ENCODE measurements at places on chromosomes 16 and 17.

DNA sequence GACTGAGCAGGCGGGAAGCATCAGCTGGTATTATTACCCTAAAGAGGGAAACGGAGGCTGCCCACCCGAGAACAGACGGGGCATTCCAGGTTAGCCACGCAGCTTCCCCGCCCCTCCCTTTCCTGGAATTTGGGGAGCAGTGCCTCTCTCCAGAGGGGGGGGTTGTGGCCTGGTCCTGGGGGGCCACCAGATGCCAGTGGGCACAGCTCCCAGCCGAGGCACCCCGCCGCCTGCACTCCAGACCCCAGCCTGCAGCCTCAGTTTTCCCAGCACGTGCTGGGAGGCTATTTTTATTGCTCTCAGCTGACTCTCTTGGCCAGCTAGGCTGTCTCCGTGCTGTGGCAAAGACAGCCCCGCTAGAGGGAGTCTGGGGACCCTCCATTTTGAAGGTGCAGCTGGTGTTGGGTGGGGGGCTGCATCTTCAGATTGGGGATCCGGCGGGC lies 62.7 kb upstream of the GSE1 start:
- DNase-seq, result no peak

DNA sequence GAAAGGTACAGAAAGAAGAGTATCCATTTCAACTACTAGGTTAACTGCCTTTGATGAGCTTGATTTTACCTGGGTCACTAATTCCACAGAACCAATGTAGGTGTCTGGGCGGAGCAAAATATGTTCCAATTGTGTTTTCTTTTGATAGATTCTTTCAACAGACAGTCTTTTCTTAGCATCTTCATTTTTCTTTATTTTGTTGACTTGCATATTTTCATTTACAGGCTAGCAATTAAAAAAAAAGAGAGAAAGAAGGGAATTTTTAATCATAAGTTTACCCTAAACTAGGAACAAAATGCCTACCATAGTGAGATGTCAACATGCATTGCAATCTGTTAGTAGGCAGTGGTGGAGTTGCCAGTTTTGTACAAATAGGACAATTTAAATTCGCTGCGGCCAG lies 1.0 kb downstream of the TOP2A start:
- no peak for DNase-seq

GRCh38 chr16:50688083-50688482 lies 5.3 kb upstream of the NOD2 start:
- no peak for DNase-seq

DNA sequence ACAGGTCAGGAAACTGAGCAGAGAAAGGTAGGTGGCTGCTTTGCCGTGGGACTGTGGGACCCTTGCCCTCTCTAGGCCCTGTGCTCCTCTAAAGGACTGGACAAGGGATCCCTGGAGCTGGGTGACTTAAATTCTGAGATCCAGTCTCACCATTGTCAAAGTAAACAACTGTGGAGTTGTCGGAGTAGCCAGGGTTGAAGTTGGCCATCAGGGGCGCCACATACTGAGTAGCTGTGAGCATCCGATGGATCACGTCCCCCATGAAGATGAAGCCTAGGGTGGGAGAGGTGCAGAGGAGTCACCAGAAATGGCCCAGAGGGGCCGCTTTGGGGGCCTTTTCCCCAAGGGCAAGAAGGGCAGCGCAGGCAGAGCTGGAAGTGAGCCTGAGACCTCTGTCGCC lies 43.5 kb downstream of the PLXDC1 start:
- DNase-seq, result no peak

GRCh38 chr16:55035029-55035428 lies 104.4 kb downstream of the IRX5 start:
- no peak for DNase-seq

DNA sequence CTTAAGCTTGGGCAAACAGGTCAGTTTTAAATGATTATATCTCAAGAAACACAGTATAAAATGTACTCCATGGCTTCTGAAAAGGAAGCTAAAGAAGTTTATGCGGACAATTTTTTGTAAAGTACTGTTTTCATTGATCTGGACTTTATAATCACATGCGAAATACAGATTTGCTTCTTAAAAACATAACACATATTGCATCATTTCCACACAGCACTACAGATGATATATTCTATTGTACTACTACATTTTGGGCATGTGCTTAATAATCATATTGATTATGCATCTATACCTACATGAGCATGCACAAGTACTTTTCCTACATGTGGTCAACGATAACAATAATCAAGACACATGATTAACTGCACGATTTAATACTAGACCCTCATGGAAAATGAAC lies 22.5 kb downstream of the TRIM37 start:
- DNase-seq, result no peak

DNA sequence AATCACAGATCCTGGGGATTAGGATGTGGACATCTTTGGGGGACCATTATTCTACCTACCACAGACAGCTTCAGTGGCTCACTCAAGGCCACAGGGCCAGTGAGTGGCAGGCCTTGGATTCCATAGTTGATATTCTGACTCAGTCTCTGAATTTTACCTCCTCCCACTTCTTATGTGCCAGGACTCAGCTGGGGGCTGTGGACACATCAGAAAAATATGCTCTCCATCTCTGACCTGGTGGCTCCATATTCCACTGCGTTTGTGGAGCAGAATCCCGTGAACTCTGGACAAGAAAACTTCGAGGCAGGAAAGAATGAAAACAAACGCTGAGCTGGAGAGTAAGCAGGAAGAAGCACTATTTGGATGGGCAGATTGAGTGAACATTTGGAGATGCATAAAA lies 301.8 kb upstream of the MAF start:
- DNase-seq, result no peak

GRCh38 chr16:8632675-8633182 lies 11.2 kb downstream of the METTL22 start:
- no peak for DNase-seq

DNA sequence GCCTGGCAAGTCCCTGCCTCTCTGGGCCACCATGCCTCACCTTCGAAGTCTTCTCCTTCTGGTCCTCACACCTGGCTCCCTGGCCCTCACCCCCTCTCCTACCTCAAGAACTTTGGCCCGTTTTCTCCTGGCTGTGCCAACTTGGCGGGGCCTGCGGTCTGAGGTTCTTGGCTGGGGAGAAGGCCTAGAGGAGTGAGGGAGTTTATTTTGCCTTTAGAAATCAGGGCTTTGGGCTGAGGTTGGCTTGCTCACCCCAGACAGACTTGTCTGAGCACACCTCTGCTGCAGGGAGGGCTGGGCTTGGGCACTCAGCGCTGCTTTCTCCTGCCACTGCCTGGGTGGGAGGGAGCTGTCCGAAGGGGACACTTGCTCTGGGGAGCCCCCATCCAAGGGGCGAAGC lies 23.3 kb upstream of the TAC4 start:
- DNase-seq, result no peak

DNA sequence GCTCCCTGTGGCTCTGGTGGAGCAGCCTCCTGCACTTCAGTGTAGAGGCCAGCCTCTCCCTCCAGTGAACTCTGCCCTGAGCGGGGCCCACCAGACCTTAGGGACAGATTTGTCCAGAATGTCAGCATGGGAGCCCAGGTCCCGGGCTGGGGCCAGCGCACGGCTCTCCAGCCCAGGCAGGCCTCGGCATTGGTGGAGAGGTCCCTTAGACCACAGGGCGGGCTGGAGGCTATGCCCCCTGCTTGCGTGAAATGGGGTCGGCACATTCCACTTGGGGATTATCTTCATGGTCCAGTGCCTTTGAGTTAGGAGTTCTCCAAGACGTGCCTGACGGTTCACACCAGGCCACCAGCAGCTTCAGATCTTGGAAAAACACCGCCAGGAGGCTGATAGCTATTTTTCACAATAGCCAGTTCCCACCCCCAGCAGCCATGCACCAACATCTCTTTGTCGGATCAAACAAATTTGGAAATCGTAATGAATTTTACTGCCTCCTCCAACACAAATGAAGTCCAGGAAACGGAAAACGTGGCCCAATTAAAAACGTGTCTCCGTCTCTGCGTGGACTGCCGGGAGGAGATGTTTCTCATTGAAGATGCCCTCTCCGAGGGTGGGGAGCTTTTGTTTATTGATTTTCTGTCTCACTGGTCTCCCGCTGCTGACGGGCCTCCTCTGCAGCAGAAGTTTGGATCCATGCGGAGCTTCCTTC lies 110.0 kb upstream of the CIBAR2 start:
- no peak for DNase-seq

- DNase-seq, result no peak
These were observed 120.2 kb upstream of the CACNG3 start for GRCh38 chr16:24135624-24136565.

GRCh38 chr17:61678339-61678738 lies 87.3 kb upstream of the NACA2 start:
- DNase-seq, result no peak

GRCh38 chr17:6279659-6280058 lies 155.3 kb downstream of the AIPL1 start:
- DNase-seq, result no peak

Measured in C1 segment of cervical spinal cord (tissue), 14 donors.